H9 (cell line): ENCODE measurements at places on chromosomes 2 and 18. TPM values are rescaled to one million over a fixed set of nuclear protein-coding genes. Genes with fewer than 3 reads are reported as not detected.

- no peak for DNase-seq
These were observed 638.0 kb downstream of the LRP1B start for GRCh38 chr2:141492816-141493215.

DNA sequence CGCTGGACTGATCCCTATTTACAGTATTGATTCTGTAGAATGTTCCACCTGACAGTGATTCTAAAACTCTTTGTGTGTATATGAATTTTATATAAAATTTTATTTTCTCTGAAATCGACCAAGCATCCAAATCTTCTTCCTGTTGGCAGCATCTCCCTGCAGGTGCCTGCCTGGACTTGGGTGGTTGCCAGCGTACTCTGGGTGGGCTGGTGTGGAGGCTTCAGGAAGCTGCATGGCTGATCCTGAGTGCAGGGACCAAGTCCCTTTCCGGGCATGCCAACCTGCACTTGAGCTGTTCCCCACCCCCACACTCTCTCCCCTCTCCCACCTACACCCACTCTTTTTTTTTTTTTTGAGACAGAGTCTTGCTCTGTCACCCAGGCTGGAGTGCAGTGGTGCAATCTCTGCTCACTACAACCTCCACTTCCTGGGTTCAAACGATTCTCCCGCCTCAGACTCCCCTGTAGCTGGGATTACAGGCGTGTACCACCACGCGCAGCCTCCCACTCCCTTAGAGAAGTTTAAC, 53.2 kb upstream of the ALKAL2 start:
- DNase-seq: no peak

DNA sequence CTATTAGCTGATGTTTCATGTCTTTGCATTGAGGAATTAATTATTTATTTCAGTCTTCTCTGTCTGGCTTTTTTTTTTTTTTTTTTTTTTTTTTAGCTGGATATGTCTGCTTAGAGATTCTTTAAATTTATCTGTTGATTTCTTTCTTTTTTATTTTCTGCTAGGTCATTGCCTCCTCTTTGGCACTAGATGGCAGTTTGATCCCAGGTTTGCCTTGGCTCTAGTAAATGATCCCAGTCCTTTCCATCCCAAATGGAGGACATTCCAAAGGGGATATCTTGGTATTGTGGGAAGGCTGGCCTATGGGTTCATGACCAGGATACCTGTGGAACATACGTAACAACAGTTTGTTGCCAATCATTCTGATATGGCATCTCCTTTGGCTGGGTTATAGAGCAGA, 339.5 kb upstream of the GCFC2 start:
- no peak for DNase-seq

- DNase-seq: no peak
These were observed 48.5 kb upstream of the CCDC150 start for GRCh38 chr2:196591004-196591403.

DNA sequence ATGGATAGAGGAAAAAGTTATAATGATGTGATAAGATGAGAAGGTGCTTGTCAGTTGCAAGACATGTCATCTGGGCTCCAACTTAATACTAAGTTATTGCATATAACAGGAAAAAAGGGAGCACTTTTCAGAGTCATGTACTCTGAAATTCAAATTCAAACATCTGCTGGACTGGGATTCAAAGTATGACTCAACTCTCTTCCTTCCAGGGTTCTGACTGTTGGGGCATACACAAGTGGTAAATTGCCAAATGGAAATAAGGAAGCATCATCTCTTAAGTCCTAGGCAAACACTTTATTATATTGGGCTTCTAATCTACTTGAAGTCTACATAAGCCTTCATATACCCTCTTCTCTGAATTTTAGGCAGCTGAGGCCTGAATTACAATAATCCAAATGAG, 44.9 kb downstream of the ZBTB14 start:
- DNase-seq: no peak

- no peak for DNase-seq
These were observed 16.3 kb downstream of the PLEKHB2 start for GRCh38 chr2:131121464-131121863.

- DNase-seq: no peak
These were observed 170.0 kb downstream of the EPHA4 start for GRCh38 chr2:221402072-221402471.

DNA sequence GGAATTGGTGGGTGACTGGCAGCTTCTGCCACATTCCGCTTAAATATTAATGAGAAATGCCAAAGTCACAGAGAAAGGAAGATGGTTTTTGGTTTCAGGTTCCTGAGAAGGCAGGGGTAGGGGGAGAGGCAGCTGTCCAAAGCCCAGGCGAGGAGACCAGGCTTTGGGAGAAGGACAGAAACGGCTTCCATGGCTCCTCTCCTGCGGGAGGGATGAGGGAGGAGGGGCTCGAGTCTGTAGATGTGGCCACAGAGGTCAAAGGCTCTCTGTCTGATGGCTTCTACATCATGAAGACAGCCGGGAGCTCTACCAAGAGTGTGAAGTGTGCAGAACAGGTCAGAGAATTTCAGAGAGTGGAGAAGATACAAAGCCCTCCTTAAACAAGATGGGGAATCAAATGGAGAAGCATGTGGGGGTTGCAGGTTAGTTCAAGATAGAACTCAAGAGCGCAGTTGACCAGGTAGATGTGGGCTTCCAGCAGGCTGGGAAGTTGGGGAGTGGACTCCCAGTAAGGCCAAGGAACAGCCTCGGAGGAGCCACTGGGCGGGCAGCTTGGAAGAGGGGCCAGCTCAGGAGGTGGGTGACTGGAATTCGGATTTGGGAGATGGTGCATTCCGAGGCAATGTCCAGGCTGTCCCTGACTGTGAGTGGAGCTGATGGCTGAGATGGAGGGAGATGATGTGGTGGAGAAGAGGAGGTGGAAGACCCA, 23.8 kb upstream of the HPCAL1 start:
- DNase-seq: no peak

- DNase-seq: no peak
These were observed 142.5 kb downstream of the PARD3B start for GRCh38 chr2:204687776-204688175.

DNA sequence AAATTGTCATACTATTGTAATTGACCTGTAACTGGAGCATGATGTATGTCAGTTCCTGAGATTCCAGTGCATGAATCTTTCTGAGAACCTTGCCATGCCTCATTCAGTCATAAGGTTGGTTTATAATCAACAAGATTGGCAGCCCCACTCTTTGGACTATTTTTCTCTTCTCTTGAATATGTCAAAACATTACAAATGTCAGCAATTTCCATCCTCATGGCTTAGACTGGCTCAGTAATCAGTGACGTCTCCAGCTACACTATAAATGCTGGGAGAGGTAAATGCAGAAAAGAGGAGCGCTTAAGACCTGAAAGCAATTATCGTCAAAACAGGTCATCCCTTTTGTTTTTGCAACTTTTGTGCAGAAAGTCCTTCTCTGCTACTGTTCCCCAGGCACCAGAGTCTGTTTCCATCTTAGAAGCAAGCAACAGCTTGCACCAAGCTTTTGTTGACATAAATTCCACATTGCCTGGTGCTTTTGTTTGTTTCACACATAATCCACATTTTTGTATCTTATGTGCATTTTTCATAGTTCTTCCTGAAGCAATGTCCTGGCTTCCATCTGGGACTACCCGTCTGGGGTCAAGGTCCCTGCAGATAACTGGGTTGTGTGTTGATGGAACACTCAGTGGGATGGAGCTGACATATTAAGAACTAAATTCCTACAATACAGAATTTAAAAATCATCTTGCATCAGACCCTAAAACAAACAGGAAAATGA, 149.8 kb downstream of the OSR1 start:
- no peak for DNase-seq

GRCh38 chr2:41379496-41380221, 668.2 kb upstream of the PKDCC start:
- no peak for DNase-seq

GRCh38 chr2:33670392-33670937, 71.4 kb upstream of the FAM98A start:
- DNase-seq: peak; percentile 61

DNA sequence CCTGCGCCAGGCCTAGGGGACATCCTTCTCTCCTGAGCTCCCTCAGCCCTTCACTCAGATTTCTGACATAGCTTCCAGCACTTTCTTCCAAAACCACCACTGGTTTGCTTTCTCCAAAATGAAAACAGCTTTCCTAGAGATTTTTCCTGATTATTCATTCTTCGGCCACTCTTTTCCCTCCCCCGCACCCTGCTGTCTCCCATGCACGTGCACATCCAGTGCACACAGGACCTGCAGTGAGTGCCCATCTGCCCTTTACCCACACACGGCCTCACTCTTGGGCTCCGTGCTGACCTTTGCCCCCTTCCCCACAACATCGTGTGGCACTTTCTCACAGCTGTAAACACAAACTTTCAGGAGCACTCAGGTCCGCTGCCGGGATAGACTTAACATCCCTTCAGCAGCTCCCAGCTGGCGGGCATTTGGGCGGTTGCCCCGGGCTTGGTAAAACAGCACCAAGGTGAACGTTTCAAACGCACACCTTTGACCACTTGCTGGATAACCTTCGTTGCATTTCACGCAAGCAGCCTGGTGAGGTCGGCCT, 25.8 kb downstream of the KIF1A start:
- no peak for DNase-seq

DNA sequence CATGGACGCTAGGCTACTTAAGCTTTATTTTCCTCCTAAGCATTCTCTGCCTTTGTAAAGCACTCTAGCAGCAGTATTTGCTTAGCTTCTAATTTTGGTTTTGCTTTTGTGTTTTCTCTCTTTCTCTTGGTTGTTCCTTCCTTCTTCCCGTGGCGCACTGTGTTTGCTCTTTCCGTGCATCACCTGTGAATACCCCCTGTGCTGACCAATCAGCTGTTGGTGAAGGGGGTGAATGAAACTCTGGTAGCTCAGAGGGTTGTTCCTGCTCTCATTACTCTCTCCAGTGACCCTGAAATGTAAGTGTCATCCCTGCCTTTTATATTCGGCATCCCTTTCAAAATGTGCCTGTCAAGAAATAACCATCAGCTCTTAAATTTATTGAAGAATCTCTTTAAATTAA, 45.5 kb upstream of the TNFRSF11A start:
- no peak for DNase-seq

DNA sequence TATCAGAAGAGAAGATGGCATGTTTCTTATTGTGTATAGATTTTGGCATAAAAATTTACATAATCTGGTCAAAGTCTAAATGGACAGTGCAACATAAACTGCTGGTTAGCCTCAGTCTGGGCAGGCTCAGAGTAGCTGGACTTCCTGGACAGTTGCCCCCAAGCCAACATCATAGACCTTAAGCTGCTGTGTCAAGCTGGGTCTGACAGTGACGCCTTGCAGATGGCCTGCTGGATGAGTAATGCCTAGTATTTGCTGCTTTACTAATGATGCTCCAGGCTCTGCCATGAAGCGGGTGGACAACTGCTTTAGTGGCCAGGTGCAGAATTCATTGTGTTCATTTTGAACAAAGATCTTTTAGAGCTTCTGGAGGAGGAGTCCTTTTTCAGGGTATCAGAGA, 603.7 kb upstream of the ZEB2 start:
- DNase-seq: no peak

- no peak for DNase-seq
These were observed 14.7 kb downstream of the ROCK2 start for GRCh38 chr2:11329776-11330175.

DNA sequence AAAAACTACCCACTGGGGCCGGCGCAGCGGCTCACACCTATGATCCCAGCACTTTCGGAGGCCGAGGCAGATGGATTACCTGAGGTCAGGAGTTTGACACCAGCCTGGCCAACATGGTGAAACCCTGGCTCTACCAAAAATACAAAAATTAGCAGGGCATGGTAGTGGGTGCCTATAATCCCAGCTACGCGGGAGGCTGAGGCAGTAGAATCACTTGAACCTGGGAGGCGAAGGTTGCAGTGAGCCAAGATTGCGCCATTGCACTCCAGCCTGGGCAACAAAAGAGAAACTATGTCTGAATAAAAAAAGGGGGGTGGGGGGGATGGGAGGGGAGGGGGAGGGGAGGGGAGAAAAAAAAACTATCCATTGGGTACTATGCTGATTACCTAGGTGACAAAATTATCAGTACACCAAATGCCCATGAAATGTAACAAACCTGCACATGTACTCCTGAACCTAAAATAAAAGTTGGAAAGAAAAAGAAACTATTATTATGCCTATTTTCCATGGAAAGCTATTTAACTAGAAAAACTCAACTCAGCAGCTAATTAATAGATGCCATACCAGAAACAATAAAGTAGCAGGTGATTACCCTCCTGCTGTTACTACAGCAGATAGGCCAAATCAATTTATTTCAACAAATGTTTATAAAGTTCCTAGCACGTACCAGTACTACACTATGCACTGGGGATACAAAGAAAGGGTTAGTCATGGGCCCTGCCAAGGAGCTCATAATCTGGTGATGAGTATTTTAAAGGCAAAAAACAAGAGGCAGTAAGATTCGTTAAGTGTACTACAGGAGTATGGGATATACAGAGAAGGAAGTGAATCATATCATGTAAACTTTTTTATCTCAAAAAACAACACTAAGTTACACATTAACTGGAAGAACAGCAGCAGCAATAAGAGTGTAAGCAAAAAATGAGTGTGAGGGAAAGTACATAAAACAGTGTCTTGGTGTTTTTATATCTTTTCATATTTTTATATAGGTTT, 112.8 kb upstream of the SLC39A10 start:
- DNase-seq: no peak

- no peak for DNase-seq
These were observed 20.1 kb downstream of the ARL4C start for GRCh38 chr2:234476766-234477165.

GRCh38 chr2:207110310-207110709, 55.4 kb downstream of the KLF7 start:
- DNase-seq: no peak

DNA sequence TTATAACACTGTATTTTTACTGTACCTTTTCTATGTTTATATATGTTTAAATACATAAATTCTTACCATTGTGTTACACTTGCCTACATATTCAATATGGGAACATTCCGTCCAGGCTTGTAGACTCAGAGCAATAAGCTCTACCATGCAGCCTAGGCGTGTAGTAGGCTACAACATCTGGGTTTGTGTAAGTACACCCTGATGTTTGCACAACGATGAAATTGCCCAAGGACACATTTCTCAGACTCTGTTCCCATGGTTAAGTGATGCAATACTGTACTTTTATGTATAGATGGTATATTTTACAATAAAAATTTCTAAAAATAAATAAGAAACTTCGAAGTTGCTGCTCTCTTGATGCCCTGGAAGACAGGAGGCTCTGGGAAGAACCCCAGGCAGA, 38.4 kb downstream of the YPEL5 start:
- no peak for DNase-seq

DNA sequence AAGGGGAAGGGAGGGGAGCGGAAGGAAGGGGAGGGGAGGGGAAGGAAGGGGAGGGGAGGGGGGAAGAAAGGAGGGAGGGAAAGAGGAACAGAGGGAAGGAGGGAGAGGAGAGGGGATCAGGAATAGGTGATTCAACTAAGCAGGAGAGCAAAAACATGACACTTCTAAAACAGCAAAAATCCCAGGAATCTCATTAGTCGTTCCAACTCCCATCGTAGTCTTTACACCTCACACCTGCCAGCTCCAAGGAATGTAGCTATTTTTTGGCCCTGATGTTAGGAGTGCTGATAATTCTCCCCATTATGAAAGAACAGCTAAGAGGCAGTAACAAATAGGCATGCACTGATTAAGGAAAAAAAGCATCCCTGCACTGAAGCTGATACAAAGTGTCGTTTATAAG, 709.9 kb upstream of the PKDCC start:
- DNase-seq: peak; percentile 25

The SAG gene
- total RNA-seq: not detected in 2 replicates

The LRRTM1 gene
- total RNA-seq: 1.1 and 1.2 TPM in 2 replicates

The GCFC2 gene
- total RNA-seq: 17.1 and 18.3 TPM in 2 replicates

The CD8B2 gene
- not detected in 2 replicates for total RNA-seq

The MROH2A gene
- not detected in 2 replicates for total RNA-seq

The QPCT gene
- total RNA-seq: not detected in 2 replicates

The VWA3B gene
- not detected in 2 replicates for total RNA-seq

The VWC2L gene
- total RNA-seq: not detected in 2 replicates

The COL3A1 gene
- total RNA-seq: not detected in 2 replicates

The RDH14 gene
- 23.4 and 25.5 TPM in 2 replicates for total RNA-seq

The TUBA4B gene
- total RNA-seq: not detected in 2 replicates

The ACTR2 gene
- total RNA-seq: 175 and 176 TPM in 2 replicates
